Right ventricle myocardium inferior (tissue), 1 donor: ENCODE measurements at places on chromosomes 3 and 15. TPM values are rescaled to one million over a fixed set of nuclear protein-coding genes. Genes with fewer than 3 reads are reported as not detected.

- no peak for DNase-seq
Measured at GRCh38 chr3:72629191-72629631, 219.0 kb downstream of the SHQ1 start.

PIGBOS1 gene
- total RNA-seq: 7.0 TPM

- no peak for DNase-seq
Measured at GRCh38 chr15:60353245-60353920, 44.4 kb downstream of the ANXA2 start.

- DNase-seq: peak; percentile 81
Measured at GRCh38 chr15:92624401-92624991, 31.1 kb downstream of the FAM174B start.

MME gene
- 4.8 TPM for total RNA-seq

- DNase-seq: no peak
Measured at GRCh38 chr3:107452436-107452835, 70.3 kb upstream of the BBX start.

DNA sequence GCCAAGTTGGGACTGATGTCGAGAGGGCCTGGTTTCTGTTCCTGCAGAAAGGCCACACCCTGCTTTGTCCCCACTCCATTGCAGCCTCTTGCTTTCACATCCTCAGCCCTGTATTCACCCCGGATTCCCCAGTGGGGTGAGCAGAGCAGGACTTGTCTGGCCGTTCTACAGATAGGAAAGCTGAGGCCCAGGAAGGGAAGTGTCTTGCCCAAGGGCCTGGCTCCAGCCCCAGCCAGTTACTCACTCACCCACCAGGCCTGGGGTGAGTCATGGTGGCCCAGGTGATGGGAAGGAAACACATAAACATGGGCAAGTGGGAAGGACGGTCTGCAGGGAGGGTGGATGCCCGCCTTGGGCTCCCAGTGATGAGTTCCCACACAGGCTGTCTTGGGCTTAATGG lies 6.1 kb upstream of the DUSP7 start:
- DNase-seq: no peak

- peak; percentile 50 for DNase-seq
Measured at GRCh38 chr15:40234783-40235182, 4.1 kb upstream of the PAK6 start.

DNA sequence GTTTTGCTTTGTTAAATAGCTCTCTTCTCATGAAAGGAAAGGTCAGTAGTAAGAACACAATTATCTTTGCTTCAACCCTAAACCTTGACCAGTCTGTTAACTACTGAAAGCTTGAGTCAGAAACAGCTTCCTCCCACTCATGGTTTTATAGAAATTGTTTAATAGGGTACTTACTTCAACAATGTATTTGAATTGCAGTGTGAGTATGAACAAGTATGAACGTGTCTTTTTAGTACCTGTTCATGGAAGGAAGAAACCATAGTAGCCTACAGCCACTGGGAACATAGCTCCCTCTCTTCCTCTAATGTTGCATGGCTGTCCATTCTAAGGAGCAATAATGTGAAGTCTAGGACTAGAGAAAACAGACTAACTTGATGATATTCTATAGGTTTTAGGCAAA lies 311.0 kb downstream of the MCTP2 start:
- DNase-seq: no peak

DNA sequence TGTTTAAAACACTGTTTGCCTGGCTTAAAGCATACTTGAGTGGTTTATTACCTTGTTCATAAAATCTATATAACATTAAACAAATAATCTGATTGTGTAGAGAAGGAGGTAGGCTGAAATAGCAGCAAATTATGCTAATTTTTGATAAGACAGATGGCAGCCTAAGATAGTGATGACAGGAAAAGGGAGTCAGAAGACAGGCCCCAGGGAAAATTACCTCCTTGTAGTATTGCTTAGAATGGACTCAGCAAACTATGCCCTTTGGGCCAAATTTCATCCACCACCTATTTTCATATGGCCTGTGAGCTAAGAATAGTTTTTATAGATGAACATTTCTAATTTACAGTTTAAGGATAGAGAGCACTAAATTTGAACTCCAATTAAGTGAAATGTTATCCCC lies 37.8 kb downstream of the CHD2 start:
- DNase-seq: no peak
